ENCODE measurements at places on chromosomes 2 and 18. TPM values are rescaled to one million over a fixed set of nuclear protein-coding genes. Genes with fewer than 3 reads are reported as not detected.
A peak's percentile ranks its signal among the peaks of the same experiment; 100 is the strongest.

DNA sequence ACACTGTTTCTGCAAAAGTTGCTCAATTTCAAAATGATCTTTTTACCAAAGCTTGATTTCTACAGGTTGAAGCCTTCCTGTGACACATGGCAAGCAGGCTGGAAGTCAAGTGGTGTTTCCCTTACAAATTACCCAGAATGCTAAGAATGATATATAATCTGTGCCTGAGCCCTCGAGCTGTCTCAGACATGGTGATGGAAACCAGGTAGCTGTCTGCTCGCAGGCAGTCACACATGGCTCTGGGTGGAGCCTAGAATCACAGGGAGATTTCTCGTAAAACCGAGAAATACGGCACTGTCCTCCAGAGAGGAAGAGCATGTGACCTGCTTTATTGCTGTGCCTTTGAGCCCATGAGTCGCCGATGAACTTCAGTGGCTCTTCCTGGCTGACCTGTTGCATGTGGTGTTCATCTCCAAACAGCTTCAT is 392.9 kb downstream of the ZNF521 start:
- H3K4me1 ChIP-seq = peaks cover 12% of the 10 kb centered on the region
- no peaks in the 10 kb centered on the region for H3K27me3 ChIP-seq
- H3K36me3 ChIP-seq = no peaks in the 10 kb centered on the region
- H3K4me3 ChIP-seq = no peak overlapping the region
- no peak for DNase-seq

DNA sequence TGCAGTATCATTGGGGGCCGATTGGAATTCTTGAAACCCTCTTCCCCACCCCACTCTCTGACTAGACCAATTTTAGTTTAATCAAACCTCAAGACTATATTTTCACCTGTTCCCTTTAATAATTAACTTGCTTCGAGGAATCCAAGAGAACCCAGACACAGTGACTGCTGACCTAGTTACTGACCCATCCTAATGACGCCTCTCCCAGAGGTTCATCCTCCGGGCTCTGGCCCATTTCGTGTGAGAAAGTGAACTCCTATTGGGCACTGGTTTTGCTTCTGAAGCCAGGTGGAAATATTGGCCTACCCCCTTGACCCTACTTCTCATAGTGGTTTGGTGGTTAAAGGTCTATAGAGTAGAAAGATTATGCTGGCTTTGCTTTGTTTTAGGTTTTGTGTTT is 39.9 kb downstream of the RPL37A start:
- H3K27me3 ChIP-seq = no peaks in the 10 kb centered on the region
- peaks cover 31% of the 10 kb centered on the region for H3K4me1 ChIP-seq
- H3K36me3 ChIP-seq = no peaks in the 10 kb centered on the region
- H3K27ac ChIP-seq = no peak overlapping the region
- DNase-seq = no peak

Gene ALLC
- total RNA-seq = not detected

Gene BOLA3
- total RNA-seq = 36.9 TPM

GRCh38 chr2:235271936-235272335 is 221.9 kb upstream of the AGAP1 start:
- no peak for DNase-seq
- no peak overlapping the region for H3K4me3 ChIP-seq
- peak overlapping the region; percentile 32 for H3K27ac ChIP-seq
- peaks cover 38% of the 10 kb centered on the region for H3K4me1 ChIP-seq
- peaks cover 3% of the 10 kb centered on the region for H3K27me3 ChIP-seq
- peaks cover 9% of the 10 kb centered on the region for H3K36me3 ChIP-seq

- H3K27ac ChIP-seq = peak overlapping the region; percentile 99
- H3K36me3 ChIP-seq = no peaks in the 10 kb centered on the region
- DNase-seq = peak; percentile 23
- peaks cover 62% of the 10 kb centered on the region for H3K4me1 ChIP-seq
- H3K4me3 ChIP-seq = peak overlapping the region; percentile 98
These were observed 1.4 kb downstream of the TRIB2 start for GRCh38 chr2:12718015-12718671.

DNA sequence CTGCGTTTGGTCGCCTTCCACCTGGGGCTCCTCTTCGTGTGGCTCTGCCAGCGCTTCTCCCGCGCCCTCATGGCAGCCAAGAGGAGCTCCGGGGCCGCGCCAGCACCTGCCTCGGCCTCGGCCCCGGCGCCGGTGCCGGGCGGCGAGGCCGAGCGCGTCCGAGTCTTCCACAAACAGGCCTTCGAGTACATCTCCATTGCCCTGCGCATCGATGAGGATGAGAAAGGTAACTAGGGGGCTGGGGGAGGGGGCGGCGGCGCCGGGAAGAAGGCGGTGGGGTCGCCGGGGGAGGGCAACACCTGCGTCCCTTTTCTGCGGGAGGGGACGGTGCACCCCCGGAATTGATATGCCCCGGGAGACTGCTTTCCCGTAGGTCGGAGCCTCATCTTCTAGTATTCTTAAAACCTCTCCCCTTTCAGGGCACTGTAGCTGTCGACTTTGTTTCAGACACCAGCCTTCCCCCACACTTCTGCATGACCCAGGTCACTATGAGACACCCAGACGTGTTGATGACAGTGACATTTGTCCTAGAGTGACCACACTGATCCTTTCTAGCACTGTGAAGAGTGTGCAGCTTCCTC is 755 bp downstream of the SPAST start:
- peak overlapping the region; percentile 99 for H3K4me3 ChIP-seq
- no peaks in the 10 kb centered on the region for H3K36me3 ChIP-seq
- DNase-seq = no peak
- no peaks in the 10 kb centered on the region for H3K27me3 ChIP-seq
- peaks cover 27% of the 10 kb centered on the region for H3K4me1 ChIP-seq
- H3K27ac ChIP-seq = peak overlapping the region; percentile 88

Gene CNDP1
- total RNA-seq = 0.59 TPM

DNA sequence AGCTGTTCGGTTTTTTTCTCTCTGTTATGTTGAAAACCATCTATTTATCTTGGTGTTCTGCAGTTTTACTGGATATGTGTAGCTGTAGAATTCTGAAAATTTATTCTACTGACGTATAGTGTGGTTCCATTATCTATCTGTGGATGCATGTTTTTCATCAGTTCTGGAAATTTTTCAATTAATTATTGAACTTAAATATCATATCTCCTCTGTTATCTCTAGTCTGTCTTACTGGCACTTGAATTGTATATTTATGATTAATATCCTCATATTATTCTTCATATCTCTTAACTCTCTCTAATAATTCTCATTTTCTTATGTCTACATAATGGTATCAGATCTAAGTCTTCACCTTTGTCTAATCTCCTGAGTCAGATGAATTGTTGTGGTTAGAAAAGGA is 501.7 kb downstream of the STK39 start:
- no peaks in the 10 kb centered on the region for H3K36me3 ChIP-seq
- H3K27me3 ChIP-seq = no peaks in the 10 kb centered on the region
- no peak overlapping the region for H3K27ac ChIP-seq
- DNase-seq = no peak
- H3K4me1 ChIP-seq = no peaks in the 10 kb centered on the region
- no peak overlapping the region for H3K4me3 ChIP-seq

DNA sequence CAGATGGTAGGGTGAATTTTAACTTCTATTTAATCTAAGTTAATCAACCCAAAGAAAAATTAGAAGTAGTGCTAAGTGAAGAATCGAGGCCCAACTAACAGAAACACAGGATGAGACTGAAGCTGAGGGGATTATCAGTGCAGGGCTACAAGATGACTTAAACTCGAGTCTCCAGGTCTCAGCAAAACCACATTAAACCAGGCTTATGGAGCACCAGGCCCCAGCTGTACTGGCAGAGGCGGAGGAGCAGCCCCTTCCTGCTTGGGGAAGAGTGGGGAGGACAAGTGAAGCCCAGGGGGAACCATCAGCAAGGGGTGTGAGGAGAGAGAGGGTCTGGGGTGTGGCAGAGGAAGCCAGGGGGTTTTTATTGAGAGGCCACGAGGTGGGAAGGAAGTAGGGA is 135.9 kb upstream of the EPAS1 start:
- no peak overlapping the region for H3K27ac ChIP-seq
- peaks cover 5% of the 10 kb centered on the region for H3K4me1 ChIP-seq
- H3K4me3 ChIP-seq = no peak overlapping the region
- peaks cover 3% of the 10 kb centered on the region for H3K36me3 ChIP-seq
- DNase-seq = no peak

Gene NOTO
- not detected for total RNA-seq

DNA sequence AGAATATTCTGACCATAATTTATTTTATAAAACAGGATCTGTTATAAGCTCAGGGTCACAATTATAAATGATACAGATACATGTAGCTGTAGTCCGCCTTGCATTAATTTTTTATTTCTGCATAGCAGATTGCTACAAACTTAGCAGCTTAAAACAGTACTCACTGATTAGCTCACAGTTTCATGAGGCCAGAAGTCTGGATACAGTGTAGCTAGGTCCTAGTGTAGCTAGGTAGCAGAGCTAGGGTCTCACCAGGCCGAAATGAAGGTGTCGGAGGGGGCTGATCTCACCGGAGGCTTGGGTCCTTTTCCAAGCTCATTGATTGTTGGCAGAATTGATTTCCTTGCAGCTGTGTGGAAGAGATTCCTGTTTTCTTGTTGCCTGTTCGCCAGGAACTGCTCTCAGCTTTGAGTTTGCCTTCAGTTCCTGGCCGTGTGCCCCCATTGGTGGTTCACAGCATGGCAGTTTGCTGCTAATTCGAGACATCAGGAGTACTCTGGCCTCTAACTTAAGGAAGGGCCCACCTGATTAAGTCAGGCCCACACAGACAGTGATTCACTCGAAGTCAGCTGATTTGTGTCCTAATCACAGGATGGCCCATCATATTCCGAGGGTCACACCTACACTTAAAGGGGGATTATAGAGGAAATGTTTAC is 18.4 kb downstream of the NAPG start:
- H3K4me3 ChIP-seq = no peak overlapping the region
- H3K27me3 ChIP-seq = no peaks in the 10 kb centered on the region
- H3K4me1 ChIP-seq = no peaks in the 10 kb centered on the region
- DNase-seq = no peak
- H3K36me3 ChIP-seq = peaks cover 23% of the 10 kb centered on the region
